Aorta (tissue), 5 donors: ENCODE measurements at places on chromosomes 2 and 18.

GRCh38 chr2:42510191-42510590, 16.4 kb upstream of the KCNG3 start:
- DNase-seq, result no peak

- no peak for DNase-seq
Observed at GRCh38 chr18:36015629-36016028, 43.1 kb downstream of the RMP24 start.

DNA sequence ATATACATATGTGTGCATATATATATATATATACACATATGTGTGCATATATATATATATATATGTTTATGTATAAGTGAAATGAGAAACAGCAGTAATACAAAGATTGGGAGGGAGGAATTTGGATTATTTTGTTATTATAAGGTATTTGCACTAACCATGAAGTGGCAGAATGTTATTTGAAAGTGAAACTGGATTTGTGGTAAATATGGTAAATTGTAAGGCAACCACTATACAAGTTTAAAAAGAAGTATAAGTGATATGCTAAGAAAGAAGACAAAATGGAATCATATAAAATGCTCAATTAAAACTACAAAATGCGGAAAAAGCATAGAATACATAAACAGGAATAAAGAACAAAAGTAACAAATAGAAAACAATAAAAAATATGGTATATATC, 37.5 kb downstream of the FBXO15 start:
- DNase-seq, result no peak

- DNase-seq, result no peak
Observed at GRCh38 chr2:18404708-18405107, 155.7 kb downstream of the RDH14 start.

DNA sequence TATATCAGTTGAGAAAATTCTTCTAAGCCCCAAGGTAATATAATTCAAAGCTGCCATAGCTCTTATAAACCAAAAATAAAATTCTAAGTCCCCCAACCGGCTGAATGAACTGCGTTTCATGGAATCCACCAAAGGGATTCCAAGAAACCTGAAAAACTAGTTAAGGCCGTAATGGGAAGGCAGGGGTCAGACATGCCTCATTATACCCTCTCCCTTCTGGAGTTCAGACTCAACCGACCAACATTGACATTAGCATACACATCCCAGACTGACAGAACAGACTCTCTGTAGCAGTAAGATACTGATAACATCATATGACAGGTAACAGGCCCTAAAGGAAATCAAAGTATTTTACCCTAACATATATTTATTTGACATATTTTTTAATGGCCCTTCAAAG, 31.4 kb upstream of the PHLPP1 start:
- DNase-seq, result no peak

GRCh38 chr2:57701391-57701791, 345.2 kb upstream of the VRK2 start:
- DNase-seq, result no peak

DNA sequence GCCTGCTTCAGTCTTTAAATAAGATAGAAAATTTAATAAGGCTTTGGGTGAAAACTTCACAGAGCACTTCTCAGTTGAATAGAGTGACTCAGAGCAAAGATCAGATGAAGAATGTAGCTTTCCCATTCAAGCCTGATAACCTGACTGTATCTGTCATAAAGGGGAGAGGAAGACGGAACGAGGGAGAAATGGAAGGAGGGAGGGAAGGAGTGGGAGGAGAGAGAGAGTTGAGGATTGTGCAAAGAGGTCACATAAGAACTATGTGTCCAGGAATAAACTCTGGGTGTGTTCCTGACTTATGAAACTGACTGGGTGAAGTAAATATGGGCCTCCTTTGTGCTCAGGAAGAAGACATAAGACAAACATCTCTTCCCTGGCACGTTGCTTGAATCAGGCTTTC, 385.5 kb downstream of the LPIN1 start:
- no peak for DNase-seq

DNA sequence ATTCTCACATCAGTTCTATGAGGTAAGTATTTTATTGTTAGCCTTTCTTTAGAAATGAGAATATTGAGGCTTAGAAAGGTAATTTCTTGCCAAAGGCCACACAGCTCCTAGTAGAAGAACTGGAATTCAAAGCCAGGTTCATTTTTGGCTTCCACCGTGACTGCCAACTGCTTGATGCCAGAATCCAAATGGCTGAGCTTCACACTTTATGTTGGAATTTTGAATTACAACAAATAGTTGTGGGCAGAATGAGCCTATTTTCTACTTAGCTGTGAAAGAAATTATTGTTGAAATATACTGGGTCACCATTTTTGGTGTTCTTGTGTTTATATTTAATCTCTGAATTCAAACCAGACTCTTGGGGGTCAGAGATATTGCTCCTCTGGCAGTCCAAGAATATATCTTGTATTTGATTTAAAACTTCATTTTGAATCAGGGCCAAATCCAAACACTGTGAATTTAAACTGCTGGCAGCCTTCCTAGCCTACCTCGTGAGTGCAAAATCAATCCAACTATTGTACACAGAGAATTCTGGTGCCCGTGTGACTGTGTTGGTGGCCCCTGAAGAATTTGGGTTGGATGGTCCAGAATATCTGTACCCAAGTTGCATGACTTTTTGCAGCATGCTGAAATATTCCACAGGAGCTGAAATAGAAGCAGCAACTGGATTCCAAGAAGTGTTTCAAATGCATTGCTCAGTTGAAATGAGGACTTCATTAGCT, 35.6 kb upstream of the LPIN1 start:
- no peak for DNase-seq

GRCh38 chr2:208253600-208254117, 1.2 kb downstream of the IDH1 start:
- DNase-seq, result no peak

DNA sequence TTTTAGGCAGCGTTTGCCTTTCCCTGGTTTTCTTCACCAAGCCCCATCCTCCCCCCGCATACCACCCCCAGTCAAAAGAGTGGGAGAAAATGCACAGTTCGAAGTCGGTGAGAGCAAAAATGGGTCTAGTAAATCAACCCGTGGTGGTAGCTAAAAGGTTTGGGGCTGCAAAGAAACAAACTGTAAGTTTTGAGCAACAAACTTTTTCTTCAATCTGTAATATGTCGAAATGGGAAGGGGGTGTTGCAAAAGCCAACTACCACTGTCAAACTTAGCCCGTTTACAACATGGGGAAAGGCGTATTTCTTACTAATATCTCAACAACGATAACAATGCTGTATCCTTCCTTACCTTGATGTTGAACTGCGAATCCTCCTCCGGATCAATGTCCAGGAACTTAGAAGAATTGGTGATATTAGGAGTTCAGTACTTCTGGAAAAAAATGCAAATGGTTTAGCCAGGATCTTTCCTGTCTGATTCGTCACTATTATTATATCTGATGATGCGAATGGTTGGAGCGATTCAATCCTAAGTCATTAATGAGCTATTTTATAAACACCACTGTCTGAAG, 2.4 kb upstream of the SATB2 start:
- DNase-seq, result no peak
